ENCODE measurements at places on chromosomes 2 and 18.

DNA sequence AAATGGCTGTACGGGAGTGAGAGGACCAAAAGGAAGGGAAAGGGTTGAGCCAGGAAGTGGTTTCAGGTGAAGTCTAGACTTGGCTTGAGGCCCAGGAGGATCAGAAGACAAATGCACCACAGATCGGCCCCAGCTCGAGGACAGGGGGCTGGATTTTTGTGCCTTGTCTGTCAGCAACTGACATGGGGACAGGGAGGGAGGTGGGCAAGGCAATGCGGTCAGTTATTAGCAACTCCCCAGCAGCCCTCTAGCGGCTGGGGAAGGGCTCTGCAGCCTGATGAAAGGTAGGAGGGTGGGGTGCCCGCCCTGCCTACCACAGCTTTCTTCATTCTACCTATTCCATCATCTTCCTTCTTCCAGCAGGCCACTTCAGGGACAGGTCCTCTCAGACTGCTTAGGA lies 50.0 kb downstream of the CPO start:
- no peak for DNase-seq

GRCh38 chr2:68907920-68908253 lies 36.7 kb upstream of the BMP10 start:
- no peak for DNase-seq

GRCh38 chr2:98476192-98476868 lies 31.7 kb downstream of the INPP4A start:
- no peak for DNase-seq

DNA sequence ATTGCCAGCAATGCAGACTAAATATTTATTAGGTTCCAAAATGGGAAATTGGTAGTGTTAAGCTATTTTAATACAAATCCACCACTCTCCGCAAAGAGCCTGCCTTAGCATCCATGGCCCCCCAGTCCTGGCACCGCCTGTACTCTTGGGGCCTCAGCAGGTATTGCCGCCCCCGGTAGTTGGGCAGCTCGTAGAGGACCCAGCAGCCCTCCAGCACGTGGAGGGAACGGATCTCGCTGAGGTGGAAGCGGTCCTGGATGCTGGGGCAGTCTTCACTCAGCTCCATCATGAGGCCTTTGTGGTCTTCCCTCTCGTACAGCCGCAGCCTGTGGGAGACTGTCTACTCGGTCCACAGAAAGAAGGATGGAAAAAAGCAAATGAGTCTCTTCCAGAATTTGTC lies 1.5 kb downstream of the CRYGC start:
- DNase-seq: no peak

- no peak for DNase-seq
Measured at GRCh38 chr2:177397481-177398289, 5.1 kb downstream of the AGPS start.

- DNase-seq: no peak
Measured at GRCh38 chr2:210528716-210529115, 27.7 kb upstream of the CPS1 start.

DNA sequence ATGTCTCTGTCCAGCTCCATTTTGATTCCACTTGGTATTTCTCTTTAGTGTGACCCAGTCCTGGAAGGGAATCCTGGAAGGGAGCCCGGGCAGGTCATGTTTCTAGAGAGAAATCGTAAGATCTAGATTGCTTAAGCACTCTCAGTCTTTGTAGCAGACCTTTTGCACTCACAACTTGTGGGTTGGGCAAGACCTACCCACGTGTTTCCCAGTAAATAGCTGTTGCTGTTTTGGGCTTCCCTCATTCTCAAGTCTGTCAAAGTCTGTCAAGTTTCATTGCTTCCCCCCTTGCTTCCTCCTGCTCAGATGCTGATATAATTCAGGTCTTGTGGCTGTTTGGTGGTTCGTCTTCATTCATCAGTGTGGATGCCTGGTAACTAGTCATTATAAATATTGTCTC lies 17.4 kb upstream of the NEMP2 start:
- DNase-seq: no peak

GRCh38 chr2:101040761-101041160 lies 38.7 kb downstream of the RPL31 start:
- DNase-seq: no peak

- DNase-seq: no peak
Measured at GRCh38 chr2:99662761-99663341, 173.0 kb upstream of the REV1 start.

DNA sequence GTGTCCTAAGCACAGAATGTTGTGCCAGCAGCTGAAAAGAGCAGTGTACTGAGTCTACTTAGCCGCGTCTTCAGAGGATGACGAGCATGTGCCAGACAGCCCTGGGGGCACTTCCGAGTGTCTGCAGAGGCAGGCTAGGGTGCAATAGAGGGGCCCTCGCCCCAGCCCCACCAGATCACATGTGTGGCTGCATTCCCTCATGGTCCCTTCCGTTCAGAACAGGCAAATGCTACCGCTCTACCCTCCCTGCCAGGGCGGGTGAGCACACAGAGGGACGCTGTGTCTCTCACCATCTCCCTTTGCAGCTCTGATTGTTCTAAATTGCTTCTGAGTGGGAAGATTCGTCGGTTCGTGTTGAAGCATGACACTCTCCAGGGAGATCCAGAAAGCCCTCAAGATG lies 212.2 kb upstream of the RAB12 start:
- DNase-seq: no peak

- no peak for DNase-seq
Measured at GRCh38 chr2:189818249-189819038, 34.2 kb downstream of the PMS1 start.

GRCh38 chr2:189328848-189329245 lies 112.4 kb upstream of the WDR75 start:
- DNase-seq: no peak

- DNase-seq: no peak
Measured at GRCh38 chr2:66275984-66276383, 158.9 kb upstream of the MEIS1 start.

DNA sequence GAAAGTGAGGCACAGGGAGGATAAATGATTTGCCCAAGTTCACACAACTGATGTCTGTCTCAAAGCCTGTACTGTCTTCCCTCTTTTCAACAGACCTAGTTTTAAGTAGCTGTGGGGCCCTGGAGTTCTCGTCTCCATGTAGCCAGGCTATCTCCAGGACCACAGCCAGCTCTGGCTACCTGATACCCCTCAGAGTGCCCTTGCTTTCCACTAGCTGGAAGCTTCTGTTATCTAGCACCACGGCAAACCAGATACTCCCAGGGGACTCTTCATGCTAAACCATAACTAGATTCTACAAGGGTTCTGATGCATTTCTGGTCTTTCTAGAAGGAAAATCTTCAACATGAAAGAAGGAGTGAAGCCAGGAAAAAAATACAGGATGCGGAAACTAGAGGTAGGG lies 137.3 kb downstream of the GALNT14 start:
- DNase-seq: no peak

GRCh38 chr2:174603280-174603679 lies 5.7 kb upstream of the WIPF1 start:
- peak; percentile 31 for DNase-seq

- DNase-seq: no peak
Measured at GRCh38 chr2:50514901-50515300, 517.0 kb downstream of the NRXN1 start.

- peak; percentile 71 for DNase-seq
Measured at GRCh38 chr2:217248312-217248935, 388.6 kb upstream of the TNP1 start.

DNA sequence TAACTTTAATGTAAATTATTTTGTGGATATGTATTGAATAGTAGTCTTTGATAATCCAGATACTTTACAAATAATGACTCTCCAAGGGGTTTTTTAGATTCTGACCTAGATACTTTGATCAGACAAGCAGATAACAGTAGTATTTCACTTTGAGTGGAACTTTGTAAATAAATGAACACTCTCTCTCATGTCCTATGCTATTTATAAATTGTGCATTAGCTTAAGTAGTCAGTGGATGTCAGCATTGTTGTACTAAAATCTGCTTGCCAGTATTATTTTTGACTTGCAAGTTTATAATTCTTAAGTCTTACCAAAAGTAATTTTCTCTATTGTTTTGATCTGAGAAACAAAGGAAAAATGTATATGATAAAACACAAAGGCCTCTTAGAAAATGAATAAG lies 1113.1 kb upstream of the NRXN1 start:
- no peak for DNase-seq

DNA sequence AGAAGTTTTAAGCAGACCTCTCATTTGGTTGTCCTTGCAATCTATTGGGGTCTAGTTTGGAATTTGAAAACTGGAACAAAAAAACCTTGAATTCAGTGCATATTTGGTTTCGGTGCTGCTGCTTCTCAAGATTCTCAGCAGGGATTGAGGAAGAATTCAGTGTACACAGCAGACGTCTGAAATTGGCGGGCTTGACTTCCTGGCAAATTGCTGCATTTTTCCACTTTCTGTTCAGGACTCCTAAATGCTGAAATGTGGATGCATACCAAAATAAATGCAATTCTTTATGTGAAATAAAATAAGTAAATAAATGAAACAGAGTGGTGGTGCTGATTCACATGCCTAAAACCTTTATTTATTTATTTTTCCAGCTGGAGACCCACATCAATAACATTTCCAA lies 332.4 kb upstream of the KYNU start:
- DNase-seq: no peak

- DNase-seq: no peak
Measured at GRCh38 chr2:24978661-24979060, 6.9 kb upstream of the DNAJC27 start.

- no peak for DNase-seq
Measured at GRCh38 chr2:118089139-118089800, 999 bp downstream of the INSIG2 start.

- DNase-seq: no peak
Measured at GRCh38 chr2:236986524-236987330, 99.0 kb upstream of the COPS8 start.

- no peak for DNase-seq
Measured at GRCh38 chr2:128533101-128533500, 214.4 kb upstream of the HS6ST1 start.

DNA sequence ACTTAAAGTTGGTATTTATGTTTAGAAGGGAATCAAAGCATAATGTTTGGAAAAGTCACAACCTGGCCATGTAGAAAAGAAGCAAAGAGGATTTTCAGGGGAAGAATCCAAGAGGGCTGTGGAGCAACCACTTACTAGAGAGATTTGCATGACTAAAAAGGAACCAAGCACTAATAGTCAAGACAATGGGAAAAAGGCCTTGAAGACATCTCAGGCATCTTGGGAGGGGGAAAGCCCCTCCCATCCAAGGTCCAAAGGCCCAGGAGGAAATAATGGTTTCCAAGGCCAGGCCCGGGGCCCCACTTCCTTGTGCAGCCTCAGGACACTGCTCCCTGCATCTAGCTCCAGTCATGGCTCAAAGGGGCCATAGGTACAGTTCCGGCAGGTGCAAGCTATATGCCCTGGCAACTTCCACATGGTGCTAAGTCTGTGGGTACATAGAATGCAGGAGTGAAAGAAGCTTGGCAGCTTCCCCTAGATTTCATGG lies 128.1 kb downstream of the EIPR1 start:
- DNase-seq: no peak

GRCh38 chr18:37980556-37980955 lies 415.0 kb upstream of the CELF4 start:
- no peak for DNase-seq

DNA sequence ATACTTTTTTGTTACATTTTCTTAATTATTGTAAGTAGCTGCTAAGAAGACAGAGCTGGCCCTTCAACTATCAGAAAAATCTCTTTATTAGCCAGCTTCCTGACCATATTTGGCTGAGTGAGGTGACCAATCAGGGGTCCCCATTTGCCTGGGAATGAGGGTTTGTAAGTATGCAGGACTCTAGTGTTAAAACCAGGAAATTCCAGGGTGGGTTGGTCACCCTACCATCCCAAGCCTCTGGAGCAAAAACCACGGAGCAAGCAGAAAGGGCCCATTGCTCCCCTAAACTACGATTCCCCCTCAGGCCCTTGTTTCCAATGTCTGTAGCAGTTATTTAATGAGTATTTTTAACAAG lies 165.6 kb upstream of the NCKAP5 start:
- DNase-seq: no peak

GRCh38 chr18:45119876-45120275 lies 439.2 kb downstream of the SETBP1 start:
- DNase-seq: no peak

DNA sequence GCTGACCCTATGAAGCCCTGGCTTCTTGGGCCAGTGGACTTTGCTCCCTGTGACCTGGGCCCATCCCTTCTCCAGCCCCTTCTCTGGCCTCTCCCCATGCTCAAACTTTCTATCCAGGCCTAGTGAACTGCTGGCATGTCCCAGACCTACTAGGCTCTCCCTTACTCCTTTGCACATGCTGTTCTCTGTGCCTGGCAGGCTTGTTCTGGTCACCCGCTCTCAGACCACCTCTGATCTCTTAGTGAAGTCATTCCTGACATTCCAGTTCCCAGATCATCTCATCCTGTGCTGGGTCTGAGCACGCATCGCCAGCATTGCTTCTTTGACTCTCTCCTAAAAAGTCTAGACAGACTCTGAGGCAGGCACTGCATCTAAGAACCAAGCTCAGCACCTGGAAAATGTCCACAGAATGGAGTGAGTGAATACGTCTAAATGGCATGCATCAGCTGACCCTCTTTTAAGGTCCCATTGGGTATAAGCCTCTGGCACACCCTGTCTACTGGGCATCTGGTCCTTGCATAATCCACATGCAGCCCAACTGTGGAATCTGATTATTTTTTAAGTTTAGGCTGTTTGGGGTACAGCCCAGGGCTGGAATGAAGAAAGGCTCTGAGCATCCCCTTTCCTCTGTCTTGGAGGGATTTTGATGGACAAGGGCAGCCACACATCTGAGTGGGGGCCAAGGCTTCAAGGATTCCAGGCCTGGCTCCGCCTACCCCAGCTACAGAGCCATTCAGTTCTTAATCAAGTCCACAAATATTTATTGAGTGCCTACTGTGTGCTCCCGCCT lies 130.6 kb upstream of the HAAO start:
- DNase-seq: no peak

DNA sequence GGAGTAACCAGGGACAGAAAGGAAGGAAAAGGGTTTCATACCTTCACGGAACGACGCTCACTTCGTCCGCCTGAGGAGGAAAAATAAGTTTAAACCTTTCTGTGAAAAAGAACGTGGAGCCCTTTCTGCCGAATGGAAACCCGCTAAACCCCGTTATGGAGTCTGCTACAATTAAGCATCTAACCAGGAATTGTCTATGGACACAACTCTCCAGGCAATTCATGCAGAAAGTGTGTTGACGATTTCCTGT lies 528 bp upstream of the PPP4R3B start:
- no peak for DNase-seq

- DNase-seq: no peak
Measured at GRCh38 chr2:141899740-141900139, 231.1 kb downstream of the LRP1B start.
